ENCODE measurements at places on chromosomes 4 and X.
A peak's percentile ranks its signal among the peaks of the same experiment; 100 is the strongest.

GRCh38 chr4:147518846-147519767, 38.2 kb downstream of the EDNRA start:
- DNase-seq: peak; percentile 47

DNA sequence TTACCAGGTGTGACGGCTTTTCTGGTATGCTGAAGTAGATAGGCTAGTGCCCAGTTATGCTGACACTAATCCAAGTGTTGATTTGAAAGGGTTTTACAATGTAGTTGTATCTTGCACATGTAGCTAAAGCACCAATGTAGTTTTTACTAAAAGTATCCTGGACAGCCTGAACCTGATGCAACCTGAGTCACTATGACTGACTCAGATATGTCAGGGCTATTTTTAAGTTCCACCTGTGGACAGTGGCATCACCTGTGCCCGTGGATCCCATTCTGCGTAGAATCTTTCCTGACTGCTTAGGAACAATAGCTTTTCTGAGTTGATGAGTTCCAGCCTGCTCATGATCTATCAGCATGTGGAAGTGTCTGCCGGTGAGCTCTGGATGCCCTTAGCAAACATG, 58.1 kb downstream of the CCNG2 start:
- no peak for DNase-seq

DNA sequence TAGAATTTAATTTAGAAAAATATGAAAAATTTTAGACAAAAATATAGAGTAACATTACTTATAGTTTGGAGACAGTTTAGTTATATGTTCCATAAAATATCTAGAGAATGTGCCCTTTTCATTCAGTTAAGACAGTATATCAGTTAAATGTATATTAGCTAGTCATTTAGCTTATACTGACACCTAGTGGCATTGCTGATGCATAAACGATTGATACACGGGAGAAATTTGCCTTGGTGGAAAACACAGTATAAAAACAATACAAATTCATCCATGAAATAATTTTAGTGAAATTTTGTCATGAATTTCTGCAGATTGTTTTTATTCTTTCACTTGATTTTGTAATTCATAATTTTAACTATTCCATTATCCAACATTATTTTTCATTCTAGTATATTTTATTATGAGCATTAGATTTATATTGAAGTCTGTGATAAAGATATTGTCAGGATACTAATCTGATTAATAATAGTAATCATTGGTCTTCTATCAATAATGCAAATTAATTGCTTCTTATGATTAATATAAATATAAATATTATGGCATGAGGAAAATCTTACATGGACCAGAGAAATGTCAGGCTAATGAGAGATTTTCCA, 219.0 kb downstream of the TLL1 start:
- peak; percentile 20 for DNase-seq

GRCh38 chr4:53654300-53654758, 63.0 kb upstream of the LNX1 start:
- no peak for DNase-seq

- peak; percentile 97 for DNase-seq
Measured at GRCh38 chrX:154368630-154369448, 5.6 kb downstream of the FLNA start.

- DNase-seq: peak; percentile 31
Measured at GRCh38 chr4:157992038-157992705, 180.7 kb downstream of the GASK1B start.

GRCh38 chr4:52635130-52635529, 24.0 kb downstream of the USP46 start:
- DNase-seq: no peak

- peak; percentile 49 for DNase-seq
Measured at GRCh38 chrX:2500091-2500802, 529 bp downstream of the DHRSX start.

DNA sequence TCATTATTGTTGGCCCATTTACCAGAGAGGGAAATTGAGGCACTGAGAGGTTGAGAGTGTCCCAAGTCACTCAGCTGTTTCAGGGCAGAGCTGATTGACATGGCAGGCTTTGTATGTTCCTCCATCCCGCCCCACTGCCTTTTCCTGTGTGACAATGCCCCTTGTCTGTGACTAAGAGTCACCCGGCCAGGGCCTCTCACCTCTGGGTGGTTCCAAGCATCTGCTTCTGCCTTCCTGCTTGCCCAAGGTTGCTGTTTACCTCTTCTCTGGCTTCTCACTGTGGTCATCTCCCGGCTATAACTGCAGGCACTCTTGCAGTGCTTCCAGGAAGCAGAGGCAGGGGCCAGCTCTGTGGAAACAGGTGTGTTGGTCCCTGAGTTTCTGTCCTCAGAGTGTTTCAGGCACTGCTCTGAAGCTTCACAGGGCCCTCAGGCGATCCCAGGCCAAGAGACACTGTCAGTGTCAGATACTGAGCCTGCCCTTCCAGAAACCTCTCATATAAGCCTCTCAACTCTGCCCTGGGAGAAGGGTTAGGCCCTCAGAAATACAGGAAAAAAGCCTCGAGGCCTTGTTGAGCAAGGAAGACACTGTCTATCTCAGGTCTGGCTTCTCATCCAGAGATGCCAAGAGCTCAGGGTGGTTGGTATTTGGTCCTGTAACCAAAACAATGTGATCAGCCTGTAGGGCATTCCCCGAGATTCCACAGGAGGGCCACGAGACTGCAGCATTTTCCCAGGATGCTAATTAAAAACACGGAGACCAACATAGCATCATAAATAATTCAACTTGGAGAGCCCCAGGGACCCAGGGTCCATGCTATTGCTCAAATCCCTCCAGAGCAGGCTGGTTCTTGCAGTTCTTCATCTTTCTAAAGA, 42.0 kb upstream of the PROM1 start:
- DNase-seq: no peak

DNA sequence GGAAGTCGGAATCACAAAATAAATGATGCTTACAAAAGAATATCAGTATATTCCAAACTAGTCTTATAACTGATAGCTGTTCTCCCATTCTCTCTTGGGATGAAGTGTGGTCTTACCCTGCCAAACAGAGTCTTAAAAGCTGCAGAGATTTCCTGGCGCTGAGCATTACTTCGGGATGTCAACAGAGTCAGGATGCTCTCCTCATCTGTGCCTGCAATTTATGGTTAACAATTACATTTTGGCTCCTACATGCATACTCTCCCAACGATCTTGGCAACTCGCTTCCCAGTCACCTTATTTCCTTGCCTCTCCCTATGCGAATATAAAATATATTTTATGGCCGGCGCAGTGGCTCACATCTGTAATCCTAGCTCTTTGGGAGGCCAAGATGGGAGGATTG, 12.2 kb downstream of the ANXA5 start:
- DNase-seq: no peak

- DNase-seq: peak; percentile 36
Measured at GRCh38 chr4:41719417-41719816, 29.1 kb downstream of the PHOX2B start.

DNA sequence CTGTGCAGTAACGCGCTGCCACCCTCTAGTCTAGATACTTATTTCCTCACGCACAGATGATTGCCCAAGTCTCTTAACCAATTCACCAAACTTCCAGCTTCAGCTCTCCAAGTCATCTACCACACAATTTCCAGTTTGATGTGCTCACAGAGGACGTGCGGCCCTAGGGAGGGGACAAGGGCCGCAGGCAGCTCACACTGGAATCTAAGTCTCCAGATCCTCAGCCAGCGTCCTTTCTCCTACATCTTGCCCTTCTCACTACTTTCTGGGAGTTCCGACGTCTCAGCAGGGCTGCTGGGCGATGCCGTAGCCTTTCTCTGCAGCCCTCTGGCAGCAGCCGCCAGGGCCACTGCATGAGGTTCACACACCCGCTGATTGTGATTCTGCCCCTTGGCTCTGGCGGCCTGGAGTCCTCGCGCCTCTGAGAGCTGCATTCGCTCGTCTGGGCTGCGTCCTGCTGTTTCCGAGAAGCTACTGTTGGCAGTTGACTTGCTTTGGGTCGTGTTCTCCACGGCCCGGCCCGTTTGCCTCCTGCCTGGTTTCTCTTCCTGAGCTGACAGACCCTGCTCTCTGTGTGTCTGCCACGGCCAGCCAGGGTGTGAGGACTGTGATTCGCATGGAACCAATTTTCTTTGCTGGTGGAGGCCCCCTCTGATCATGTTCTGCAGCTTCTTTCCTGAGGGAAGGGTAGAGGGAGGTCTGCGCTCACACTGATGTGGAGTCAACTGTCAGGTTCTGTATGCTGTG, 14.1 kb upstream of the TMEM131L start:
- DNase-seq: no peak

DNA sequence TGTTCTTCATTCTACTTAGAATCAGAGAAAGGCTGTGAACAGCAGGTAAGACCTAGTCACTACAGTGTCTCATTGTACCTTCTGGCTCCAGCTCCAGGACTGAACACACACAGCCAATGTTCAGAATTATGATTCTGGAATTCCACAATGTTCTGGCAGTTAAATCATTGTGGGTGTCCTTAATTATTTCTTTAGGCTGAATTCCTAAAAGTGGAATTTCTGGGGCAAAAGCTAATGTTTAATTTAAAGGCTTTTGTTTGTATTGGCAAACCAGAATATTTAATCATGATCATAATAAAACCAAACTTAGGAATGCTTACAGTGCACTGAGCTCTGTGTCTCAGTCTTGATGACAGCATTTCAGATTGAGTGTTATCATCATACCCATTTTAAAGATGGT, 67.0 kb upstream of the FAT1 start:
- no peak for DNase-seq

Data from HT1080 (cell line).